Ovary (tissue), 10 donors: ENCODE measurements at places on chromosomes 7 and 10.

- H3K4me1 ChIP-seq: peaks cover 3% of the 10 kb centered on the region
- no peak overlapping the region for H3K27ac ChIP-seq
- no peak for DNase-seq
- H3K4me3 ChIP-seq: no peak overlapping the region
- no peaks in the 10 kb centered on the region for H3K36me3 ChIP-seq
- no peaks in the 10 kb centered on the region for H3K27me3 ChIP-seq
These were observed 42.5 kb downstream of the NOD1 start for GRCh38 chr7:30436046-30436445.

DNA sequence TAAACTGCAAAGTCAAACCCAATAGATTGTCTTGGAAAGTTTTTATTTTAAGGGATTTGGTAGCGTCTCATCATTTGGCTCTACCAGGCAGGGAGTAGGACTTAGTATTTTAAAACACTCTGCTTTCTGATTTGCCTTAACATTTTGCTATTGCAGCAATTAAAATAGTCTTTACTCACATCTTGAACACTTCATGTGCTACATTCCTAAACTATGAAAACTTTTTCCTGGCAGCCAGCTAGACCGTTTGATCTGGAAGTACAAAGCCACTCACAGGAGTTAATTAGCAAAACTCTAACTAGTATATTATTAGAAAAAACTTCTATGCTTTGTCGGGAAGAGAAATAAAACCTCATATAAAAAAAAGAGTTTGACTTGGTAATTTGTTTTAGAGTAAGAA lies 111.4 kb downstream of the TFPI2 start:
- DNase-seq: no peak
- no peaks in the 10 kb centered on the region for H3K27me3 ChIP-seq
- H3K27ac ChIP-seq: no peak overlapping the region
- H3K4me3 ChIP-seq: no peak overlapping the region
- no peaks in the 10 kb centered on the region for H3K36me3 ChIP-seq

- H3K27me3 ChIP-seq: no peaks in the 10 kb centered on the region
- no peak overlapping the region for H3K27ac ChIP-seq
- no peak for DNase-seq
- peaks cover 4% of the 10 kb centered on the region for H3K4me1 ChIP-seq
These were observed 2.9 kb downstream of the ADD3 start for GRCh38 chr10:110010486-110011378.

DNA sequence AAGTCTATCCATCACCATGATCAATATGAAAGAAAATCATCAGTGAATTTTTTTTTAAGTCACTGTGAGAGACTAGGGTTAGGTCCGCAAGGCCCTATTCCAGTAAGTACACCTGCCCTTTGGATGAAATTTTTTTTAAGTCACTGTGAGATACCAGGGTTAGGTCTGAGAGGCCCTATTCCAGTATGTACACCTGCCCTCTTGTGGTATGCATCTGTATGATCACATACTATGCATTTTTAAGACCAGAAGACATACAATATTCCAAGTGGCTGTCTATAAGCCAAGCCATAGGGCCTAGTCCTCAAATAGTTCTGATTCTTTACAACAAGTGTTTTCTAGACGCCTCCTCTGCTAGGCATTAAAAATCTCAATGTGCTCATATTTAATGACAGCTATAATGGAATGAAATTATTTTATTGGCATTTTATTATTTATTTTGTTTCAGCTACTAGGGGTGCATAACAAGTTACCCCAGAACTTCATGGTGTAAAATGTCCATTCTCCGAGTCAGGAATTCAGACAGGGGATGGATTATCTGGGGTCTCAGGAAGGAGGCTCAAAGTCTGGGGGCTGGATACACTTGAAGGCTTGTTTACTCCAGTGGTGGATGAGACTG lies 53.1 kb downstream of the TEX36 start:
- H3K4me3 ChIP-seq: no peak overlapping the region
- H3K4me1 ChIP-seq: no peaks in the 10 kb centered on the region
- H3K36me3 ChIP-seq: no peaks in the 10 kb centered on the region
- DNase-seq: no peak
